ENCODE measurements at places on chromosomes 2 and 18. TPM values are rescaled to one million over a fixed set of nuclear protein-coding genes. Genes with fewer than 3 reads are reported as not detected.

The CGREF1 gene
- 9.3 TPM for total RNA-seq

The DPP10 gene
- total RNA-seq = not detected

The MAP3K19 gene
- total RNA-seq = not detected

The NT5C1B gene
- total RNA-seq = not detected

The SPHKAP gene
- not detected for total RNA-seq

Measured in fibroblast of the aortic adventitia (primary cell).